ENCODE measurements at places on chromosomes 7 and 10.

DNA sequence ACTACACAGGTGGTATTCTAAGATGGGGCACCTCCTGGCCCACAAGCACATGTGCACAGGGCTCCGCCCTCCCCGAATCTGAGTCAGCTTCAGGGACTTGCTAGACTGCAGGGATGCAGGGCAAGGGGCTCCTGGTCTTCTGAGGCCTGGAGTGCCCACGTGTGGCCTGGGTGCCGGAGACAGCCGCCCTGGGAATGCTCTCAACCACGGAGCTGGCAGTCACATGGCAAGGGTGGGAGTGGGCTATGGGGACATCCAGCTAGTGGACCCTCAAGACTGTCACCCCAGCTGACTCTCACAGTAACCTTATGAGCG, 42.7 kb downstream of the CFAP46 start:
- no peak for ATAC-seq

GRCh38 chr10:3639546-3639945, 145.5 kb downstream of the KLF6 start:
- no peak for ATAC-seq

DNA sequence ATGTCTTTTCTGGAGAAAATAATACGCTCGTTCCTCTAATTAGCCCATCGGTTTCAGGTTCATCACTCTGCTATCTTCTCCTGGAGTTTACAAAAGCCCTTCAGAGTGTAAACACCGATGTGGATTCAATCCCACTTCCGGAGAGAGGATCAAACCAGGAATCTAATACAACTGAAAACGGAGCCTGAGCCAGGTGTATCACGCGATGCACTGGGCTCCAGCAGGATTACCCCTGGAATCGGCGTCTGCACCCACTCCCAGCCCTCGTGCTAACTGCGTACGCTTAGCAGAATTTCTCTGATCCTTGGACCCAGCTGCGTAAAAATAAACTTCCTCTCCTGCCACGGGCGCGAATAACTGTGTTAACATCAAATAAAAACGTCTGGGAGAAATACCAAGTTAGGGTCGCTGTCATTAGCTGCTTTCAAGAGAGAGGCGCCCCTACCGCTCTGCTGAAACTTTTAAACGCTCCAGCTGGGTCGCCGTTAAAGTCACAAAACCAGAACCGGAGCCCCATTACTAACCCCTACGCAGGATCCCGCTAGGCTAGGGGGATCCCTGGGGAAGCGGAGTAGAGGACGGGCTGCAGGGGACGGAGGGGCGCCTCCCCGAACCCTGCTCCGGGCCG, 502 bp downstream of the ZNF3 start:
- no peak for ATAC-seq

DNA sequence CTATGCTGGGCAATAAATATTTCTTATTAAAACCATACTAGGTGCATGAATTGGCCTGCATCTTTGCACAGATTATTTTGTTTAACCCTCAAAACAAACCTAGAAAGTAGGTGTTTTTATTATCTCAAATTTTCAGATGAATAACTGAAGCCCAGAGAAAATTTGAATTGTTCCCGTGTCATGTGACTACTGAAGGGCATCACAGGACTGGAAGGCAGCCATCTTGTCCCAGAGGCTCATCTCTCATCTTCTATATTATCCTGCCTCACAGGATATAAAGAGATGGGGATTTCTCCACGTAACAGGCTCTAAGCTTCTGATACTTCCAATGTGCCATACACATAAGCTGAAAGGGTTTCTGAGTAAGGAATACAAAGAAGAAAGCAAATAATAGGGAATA, 84.0 kb upstream of the ODAD2 start:
- ATAC-seq, result no peak

- ATAC-seq, result peak; percentile 85
Measured at GRCh38 chr10:31582365-31583052, 263.5 kb downstream of the ZEB1 start.

- no peak for ATAC-seq
Measured at GRCh38 chr10:21300551-21300950, 224.9 kb downstream of the SKIDA1 start.

GRCh38 chr10:121288864-121289661, 309.2 kb downstream of the FGFR2 start:
- no peak for ATAC-seq

DNA sequence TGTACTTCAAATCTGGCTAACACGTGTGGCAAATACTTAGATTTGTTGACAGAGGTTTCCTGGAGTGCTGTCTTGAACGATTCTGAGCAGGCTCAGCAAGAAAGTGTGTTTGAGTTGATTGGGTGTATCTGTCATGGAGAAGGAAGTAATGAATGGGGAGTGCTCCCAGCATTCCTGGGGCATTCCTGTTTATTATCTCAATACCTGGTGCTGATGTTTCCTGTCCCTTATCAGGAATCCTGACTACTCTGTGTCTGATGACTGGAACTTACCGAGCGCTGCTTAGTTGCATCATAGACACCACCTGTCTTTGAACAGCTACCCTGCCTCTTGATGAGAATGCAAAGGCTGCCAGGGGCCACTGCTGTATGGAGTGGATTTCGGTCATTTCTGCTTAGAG, 41.0 kb upstream of the TMEM248 start:
- ATAC-seq, result no peak

DNA sequence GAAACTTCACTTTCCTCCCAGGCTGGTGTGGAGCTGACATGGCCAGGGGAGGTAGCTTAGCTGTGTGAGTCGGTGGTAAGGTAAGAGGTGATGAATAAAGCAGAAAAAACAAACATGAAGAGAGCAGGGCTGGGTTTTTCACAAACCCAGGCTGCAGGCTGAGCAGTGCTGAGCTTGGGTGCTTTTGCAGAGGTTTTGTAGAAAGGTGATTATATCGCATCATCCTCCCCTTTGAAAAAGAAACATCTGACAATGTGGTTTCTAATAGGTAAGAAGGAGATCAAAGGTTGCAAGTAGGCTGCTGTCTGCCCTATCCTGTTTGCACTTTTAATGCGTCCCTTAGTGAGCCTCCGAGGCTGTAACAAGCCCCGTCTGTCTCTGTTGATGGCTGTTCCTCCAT, 69.6 kb upstream of the GRM8 start:
- ATAC-seq, result no peak

GRCh38 chr10:102396730-102397151, 1.2 kb downstream of the NFKB2 start:
- no peak for ATAC-seq

- no peak for ATAC-seq
Measured at GRCh38 chr7:94109556-94109955, 105.4 kb upstream of the BET1 start.

- ATAC-seq, result no peak
Measured at GRCh38 chr7:550881-551614, 31.4 kb upstream of the PDGFA start.

DNA sequence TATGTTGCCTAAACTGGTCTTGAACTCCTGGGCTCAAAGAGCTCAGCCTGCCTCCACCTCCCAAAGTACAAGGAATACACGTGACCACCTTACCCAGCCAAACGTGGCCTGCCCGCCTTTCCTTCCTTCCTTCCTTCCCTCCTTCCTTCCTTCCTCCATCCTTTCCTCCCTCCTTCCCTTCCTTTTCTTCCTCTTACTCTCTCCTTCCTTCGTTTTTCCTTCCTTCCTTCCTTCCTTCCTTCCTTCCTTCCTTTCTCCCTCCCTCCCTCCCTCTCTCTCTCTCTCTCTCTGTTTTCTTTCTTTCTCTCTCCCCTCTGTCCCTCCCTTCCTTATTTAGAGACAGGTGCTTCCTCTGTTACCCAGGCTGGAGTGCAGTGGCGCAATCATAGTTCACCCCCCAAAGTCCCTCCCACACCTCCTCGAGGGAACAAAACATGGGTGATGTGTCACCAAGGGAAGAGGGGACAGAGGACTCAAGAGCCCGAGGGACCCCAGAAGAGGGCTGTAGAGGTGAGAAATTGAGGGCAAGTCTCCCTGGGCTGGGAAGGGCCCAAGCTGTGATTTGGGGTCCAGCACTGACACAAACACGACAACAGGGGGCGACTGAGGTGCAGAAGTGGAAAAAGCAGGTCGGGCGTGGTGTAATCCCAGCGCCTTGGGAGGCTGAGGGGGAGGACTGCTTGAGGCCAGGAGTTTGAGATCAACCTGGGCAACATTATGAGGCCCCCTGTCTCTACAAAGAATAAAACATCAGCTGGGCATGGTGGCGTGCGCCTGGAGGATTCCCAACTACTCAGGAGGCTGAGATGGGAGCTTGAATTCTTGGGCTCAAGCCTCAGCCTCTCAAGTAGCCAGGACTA, 28.1 kb downstream of the EPHB4 start:
- ATAC-seq, result peak; percentile 42

DNA sequence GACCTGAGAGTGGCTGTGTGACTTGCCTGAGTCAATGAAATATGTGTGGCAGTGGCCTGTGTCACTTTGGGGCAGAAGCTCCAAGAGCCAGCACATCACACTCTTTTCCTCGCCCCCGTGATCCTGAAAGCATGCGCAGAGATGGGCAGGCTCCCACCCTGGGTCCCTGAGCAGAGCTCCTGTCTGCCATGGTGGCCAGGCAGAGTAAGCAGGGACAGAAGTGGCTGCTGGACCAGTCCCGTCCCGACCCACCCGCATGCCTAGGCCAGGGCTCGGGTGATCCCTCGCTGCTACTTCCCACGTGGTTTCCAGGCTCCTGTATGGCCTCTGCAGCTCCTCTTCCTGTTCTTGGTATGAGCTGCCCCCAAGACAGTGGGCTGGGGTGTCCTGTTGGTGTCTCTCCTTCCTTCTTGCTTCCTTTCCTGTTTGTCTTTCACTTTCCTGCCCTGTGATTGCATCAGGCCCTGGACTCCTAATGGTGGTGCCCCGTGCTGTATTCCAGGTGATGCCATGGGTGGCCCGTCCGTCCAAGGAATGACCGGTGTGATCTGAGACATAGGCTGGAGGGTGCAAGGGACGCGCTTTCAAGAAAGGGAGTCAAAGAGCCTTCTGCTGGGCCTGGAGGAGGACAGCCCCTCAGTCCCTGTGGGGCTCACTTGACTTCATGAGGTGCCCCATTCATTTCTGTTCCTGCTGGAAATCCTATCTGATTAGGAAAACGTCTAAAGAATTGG, 71.4 kb upstream of the SHH start:
- ATAC-seq, result no peak

DNA sequence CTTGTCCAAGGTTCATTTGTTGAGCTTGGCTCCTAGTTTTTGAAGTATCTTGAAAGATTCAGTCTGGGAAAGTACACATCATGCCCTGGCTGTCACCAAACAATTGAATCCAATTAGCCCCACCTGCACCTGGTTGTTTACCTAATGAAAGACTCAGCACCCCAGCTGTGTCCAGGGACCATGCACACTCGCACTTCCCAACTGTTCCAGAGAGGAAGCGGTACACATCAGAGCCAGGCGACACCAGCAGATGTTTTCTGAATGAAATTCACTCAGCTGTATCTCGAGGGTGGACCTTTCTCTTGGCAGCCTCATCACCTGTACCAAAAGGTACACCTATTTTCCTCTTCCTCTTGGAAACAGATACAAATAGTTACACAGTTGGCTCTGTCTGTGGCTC, 216.4 kb upstream of the LRGUK start:
- no peak for ATAC-seq

DNA sequence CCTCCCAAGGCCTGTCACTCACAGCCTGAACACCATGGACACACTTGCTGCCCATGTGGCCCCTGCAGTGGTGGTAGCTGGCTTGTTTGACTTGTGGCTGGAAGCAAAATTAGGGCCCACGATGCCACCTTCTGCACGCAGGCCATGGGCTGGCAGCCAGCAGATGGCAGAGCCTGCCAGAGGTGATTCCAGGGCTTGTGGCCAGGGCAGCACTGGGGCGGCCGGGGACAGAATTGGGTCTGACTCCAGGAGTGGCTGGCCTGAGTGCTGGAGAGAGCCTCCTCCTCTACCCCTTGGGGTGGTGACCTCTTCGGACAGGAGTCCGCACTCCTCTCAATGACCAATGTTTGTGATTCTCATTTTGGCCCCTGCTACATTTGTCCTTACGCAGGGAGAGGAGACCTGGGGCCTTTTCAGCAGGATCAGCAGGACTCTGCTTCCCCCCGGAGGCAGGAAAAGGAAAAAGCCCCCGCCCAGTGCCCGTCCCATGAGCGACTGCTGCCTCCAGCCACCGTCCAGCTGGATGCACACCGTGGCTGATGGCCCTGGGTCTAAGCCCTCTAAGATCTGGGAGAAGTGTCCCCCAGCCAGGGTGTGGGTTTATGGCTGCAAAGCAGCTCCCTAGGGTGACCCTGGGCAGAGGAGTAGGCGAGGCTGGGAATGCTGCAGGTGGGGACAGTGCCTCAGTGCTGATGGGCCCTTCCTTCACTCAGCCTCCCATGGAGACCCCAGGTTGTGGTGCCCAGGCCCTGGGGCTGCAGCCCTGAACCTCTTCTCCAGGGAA, 26.5 kb downstream of the DNAJB12 start:
- no peak for ATAC-seq

DNA sequence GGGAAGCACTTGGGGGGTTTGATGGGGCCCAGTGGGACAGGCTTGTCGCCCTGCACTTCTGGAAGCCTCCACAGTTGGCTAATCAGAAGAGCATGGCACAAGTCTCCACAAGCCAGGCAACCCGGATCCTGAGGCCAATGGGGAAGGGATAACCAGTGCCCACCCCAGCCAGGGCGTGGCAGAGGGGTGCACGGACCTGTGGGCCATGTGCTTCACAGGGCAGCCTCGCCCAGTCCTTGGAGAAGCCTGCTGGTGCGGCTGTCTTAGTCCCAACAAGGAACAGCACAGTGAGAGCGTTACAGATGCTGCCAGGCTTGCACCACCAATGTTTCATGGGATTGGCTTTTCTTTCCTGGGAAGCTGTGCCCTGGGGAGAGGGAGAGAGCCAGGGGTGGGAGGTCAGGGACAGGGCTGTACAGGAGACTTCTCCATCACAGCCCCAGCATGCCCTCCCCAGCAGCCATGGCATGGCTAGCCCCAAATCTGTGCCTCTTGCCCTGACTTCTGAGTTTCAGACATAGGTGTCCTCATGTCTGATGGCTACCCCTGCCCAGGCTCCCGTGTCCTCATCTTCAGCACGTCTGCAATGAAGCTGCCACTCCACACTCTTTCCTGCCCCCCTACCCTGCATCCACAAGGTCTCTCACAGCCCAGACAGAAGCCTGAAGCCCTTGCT, 116.0 kb downstream of the PTPN20 start:
- ATAC-seq, result peak; percentile 20

DNA sequence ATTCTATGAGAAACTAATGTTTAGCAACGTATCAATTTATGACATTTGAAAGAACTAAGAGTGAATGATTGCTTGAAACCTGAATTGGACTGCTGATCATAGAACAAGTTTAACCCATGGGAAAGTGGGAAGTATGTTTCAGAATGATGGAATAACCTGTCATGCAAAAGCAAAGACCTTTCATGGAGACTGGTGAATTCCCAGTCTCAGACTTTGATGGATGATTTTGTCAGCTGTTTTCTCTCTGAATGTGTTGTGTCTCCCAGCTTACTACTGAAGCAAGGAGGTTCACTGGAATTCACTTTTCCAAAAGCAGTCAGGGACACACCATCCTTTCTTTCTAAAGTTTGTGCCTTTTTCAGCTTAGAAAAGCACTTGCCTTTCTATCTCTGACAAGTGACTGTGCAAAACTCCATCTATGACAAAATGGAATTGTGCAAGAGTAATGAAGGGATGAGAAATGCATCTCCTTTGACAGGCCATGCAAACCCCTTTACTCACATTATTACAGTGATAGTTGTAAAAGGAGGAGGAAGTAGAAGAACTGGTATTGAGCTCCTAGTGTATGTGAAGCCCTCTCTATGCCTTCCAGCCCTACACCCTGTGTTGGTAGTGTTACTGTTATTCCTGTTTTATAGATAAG, 176.1 kb downstream of the PRKG1 start:
- no peak for ATAC-seq

GRCh38 chr7:133950855-133951254, 176.3 kb upstream of the LRGUK start:
- ATAC-seq, result no peak

- ATAC-seq, result no peak
Measured at GRCh38 chr10:24958721-24959381, 6.4 kb upstream of the PRTFDC1 start.

Data from esophagus mucosa (tissue), 1 donor.